ENCODE measurements at places on chromosomes 1 and 21.

GRCh38 chr1:228004856-228005462, 1.8 kb upstream of the WNT3A start:
- no peak for DNase-seq

DNA sequence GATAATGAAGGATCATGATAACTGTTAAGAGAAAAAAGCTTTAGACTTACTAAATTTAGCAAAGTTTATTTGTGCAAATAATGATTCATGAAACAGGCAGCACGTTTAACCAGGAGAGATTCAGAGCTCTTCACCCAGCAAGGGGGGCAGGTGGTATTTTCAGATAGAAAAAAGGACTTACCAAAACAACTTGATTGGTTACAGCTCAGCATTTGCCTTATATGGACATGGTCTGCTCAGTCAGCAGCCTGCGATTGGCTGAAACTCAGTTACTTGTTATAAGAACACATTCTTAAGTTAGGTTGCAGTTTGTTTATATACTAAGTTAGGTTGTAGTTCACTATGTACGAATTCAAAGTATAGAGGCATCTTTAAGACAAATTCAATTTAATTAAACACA, 165.6 kb downstream of the DUSP10 start:
- DNase-seq, result no peak

DNA sequence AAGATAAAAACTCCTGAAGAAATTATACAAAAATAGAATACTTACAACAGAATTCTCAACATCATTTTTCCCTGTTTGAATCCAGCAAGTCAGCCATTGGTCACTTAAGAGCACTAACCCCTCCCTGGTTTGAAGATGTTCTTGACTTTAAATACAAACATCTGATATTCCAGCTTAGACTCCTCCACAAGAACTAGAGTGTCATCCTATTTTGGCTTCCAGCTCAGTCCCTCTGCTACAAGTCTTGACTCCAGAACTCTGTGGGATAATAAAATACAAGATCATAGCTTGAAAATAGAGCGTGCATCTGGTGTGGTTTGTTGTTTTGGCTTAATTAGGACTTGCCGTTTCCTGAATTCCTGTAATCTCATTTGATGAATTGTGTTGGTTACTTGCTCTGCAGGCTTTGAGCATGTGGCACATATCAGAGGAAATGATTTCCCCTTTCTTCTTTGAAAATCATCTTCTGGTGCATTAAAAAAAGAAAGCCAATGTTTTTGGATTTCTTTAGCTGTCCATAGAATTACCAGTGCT, 63.7 kb upstream of the DPT start:
- no peak for DNase-seq

GRCh38 chr1:34618381-34618780, 136.5 kb upstream of the GJB5 start:
- no peak for DNase-seq

DNA sequence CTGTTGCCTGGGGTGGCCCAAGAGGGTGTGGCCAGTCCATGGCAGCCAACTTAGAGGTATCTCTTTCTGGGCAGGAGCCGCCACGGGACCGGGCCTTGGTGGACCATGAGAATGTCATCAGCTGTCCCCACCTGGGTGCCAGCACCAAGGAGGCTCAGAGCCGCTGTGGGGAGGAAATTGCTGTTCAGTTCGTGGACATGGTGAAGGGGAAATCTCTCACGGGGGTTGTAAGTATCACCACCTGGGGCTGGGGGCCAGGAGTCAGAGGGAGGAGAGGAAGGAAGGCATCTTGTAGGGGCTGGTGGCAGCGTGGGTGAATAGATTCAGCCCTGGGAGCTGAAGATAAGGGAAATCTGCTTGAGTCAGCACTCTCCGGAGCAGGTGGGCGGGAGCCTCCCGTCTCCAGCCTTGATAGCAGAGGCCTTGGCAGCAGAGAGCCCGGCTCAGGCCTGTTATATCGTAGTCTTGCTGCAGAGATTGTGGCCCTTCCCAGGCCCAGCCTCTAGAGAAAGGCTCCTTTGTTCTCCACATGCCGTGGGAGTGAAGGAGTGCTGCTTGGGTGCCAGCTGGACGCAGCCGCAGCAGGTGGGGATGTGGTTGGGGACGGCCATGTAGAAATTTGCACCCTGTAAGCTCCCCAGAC, 25.4 kb downstream of the PHGDH start:
- no peak for DNase-seq

DNA sequence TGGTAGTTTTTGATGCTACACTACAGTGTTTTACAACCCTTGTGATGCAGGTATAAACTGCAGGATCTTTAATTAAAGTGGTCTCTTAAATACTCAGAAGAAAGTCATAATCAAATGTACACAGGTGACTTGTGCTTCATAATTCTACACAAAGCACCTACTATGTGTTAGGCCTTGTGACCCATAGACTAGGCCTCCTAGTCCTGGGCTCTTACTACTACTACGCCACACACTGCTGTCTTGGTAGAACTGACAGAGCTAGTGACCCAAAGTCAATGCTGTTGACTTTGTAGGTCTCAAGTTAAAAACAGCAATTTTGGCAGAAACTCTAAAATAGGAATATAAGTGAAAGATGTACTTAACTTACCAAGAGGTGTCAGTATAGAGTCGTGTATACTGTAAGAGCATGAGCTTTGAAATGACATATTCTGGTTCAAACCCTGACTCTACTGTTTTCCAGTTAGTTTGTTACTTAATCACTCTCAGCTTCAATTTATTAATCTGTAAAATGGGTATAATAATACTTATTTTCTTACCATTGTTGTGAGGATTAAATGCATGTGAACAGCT, 48.6 kb upstream of the LMO4 start:
- DNase-seq, result no peak

GRCh38 chr1:52399629-52400028, 4.6 kb downstream of the ORC1 start:
- DNase-seq, result no peak

DNA sequence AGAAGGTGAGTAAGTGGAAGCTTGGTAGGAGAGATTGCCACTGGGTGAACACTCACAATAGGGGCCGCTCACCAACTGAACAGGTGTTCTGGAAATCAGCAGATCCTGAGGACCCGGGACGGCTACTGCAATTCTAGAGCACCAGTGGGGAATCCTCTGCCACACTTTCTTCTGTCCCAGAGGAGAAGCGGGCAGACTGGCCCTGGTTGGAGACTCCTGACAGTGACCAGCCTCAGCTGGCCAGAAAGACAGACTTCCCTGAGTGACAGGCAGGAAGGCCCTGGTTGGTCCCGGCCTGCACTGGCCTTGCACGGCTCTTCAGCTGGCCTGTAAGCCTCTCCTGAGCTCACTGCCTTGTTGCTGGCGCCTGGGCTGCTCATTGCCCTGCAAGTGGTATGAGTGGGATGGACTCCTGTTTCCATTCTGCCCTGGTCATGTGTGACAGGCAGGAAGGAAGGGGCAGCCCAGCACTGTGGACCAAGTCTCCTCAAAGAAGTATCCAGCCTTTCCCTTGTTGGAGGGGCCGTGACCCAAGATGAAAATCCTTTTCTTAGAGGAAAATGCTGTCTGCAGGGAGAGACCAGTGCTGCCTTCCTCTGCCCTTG, 34.5 kb downstream of the MAN1C1 start:
- no peak for DNase-seq

- no peak for DNase-seq
These were observed 505 bp downstream of the ENTREP3 start for GRCh38 chr1:155254714-155255242.

GRCh38 chr1:81158592-81158991, 642.1 kb upstream of the ADGRL2 start:
- DNase-seq, result no peak

DNA sequence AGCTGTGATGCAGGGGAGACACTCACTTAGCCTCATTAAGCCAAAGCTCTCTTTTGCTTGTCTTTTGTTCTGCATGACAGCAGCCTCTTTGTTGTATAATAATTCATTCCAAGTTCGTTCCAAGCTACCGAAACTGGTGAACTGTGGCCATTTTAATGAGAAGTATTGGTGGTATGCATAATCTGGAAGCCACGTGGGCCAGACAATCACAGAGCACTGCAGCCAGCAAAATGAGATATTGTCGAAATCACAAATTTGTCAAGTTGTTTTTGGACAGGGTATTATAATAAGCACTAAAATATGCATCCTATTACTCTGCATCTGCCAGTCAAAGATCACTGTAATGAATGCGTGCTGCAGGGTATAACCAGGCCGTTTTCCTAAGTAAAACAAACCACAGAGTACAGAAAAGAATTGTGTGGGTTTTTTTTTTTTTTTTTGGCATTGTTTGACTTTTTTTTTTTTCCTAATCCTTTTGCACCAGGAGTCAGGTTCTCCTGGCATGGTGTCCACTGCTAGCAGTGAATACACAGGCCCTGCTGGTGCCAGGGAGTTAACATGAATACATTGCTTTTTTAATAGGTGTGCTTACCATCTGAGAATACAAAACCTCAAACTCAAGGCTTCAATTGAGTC, 423.9 kb downstream of the PTBP2 start:
- DNase-seq, result no peak

DNA sequence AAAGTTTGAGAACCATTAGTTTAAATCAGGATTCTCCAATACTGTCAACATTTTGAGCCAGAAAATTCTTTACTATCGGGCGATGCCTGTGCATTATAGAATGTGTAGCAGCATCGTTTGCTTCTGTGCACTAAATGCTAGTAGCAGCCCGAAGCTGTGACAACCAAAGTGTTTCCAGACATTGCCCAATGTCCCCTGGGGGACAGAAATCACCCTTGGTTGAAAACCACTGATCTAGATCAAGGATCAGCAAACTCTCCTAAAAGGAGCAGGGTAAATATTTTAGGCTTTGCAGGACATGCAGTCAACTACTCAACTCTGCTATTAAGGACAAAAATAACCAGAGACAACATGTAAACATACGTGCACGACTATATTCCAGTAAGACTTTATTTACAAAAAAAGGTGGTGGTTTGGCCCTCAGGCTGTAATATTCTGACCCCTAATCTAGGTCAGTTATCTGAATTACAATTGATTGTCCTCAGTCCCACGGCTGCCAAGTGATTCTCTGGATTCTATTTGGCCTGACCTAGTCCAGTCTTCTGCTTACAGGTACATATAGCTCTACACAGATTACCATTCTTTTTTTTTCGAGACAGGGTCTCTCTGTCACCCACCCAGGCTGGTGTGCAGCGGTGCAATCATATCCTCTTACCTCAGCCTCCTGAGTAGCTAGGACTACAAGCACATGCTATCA, 10.6 kb downstream of the FAF1 start:
- no peak for DNase-seq

DNA sequence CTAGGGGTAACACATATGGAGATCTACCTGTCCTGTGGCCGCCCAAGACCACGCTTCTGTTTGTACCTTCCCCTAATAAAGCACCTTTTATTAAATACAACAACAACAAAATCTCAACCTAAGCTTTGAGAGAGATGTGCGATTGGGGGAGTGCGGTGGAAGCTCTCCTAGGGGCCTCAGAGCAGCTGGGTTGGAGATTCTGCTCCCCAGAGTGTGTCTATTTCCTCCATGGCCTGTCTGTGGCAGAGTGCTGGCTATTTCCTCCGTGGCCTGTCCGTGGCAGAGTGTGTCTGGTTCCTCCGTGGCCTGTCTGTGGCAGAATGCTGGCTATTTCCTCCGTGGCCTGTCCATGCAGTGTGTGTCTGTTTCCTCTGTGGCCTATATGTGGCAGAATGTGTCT, 139.3 kb upstream of the IPO9 start:
- DNase-seq, result no peak

GRCh38 chr1:206836111-206836510, 29.3 kb upstream of the IL20 start:
- no peak for DNase-seq

DNA sequence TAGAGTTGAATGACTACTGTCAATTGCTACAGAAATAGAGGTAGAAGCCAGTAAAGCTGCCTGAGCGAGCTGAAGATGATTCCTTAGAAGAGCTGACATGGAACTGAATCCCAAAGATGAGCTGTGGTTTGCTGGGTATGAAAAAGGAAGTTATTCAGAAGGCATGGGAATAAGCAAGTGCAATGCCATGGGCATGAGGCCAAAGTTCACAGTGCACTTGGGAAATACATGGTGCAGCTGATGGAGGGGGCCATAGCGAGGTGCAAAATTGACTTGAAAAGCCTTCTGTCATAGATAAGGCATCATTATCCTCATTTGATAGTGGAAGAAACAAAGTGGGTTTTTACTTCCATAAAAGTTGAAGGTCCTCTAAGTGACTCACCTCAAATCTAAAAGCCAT, 88.6 kb downstream of the NEK7 start:
- no peak for DNase-seq

DNA sequence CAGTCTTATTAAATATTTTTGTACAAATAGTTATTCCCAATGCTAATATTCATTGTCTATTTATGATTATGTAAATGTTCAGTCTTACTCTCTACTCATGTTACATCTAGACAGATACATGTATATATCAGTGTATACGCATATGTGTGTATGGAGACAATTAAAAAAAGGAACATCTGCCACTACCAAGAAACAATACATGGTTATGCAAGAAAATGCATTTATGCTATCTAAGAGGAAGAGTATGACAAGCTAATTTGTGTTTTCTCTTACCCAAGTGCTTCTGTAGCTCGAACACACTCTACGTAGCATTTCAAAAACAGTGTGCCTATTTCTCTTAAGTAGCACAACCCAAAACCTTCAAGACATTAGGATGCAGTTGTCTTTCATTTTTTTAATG, 6.1 kb upstream of the RLF start:
- no peak for DNase-seq

DNA sequence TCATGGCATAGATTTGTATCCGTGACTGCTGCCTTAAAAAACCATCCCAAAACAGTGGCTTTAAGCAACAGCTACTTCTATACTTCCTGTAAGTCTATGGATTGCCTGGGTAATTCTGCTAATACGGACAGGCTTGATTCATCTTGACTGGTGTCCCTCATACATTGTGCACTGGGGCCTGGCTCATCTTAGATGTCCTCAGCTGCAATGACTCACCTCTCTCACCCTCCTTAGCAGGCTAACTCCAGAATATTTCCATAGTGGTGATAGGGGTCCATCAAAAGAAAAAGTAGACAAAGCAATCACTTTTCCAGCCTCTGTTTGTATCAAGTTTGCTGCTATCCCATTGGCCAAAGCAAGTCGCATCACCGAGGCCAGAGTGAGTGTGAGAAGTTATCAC, 409.1 kb upstream of the KAZN start:
- DNase-seq, result no peak

Measured in stimulated activated naive CD8-positive, alpha-beta T cell treated with anti-CD3 and anti-CD28 coated beads, Interleukin-15, Interleukin-2, amounts not matched to agents 100 U/mL and 50 U/mL, for 24 hours (primary cell).